Caki2 (cell line): ENCODE measurements at places on chromosomes 6 and 20.

DNA sequence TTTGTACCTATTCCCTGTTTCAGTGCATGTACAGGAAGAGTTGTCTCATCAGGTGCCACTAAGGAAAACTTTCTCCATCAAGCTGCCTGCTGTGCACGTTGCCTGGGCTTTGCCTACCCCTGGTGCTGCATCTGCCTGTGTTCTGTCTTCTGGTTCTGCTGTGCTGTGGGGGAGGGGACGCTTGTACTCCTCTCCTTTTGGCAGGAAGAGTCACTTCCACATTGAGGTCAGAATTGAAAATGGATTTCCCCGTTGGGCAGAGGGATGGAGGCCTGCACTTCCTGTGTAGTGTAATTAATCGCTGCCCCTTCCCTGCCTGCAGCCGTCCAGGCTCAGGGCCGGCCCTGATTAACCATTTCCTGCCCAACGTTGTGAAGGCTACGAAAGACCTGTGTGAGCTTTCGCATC lies 153.3 kb downstream of the SCML4 start:
- DNase-seq = no peak

GRCh38 chr6:169029861-169030260 lies 223.8 kb downstream of the THBS2 start:
- DNase-seq = no peak

DNA sequence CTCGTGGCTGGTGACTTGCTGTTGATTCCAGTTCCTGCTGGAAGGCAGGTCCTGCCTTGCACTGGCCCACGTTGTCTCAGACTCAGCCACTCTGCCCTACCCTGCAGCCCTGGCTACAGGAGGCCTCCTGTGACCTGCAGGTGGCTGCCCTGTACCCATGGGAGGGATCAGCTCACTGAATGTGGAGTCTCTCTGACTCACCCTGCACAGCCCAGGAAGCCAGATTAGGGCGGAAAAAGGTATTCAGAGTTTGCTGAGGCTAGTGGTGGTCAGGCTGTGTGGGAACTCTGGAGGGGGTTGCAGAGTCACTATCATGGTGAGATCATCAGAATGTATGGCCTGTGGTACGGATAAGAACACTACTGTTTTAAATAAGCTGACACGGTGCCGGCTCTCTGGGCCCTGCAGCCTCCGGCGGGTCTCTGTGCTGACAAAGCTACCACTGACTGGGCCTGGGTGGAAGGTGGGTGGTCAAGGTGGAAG lies 24.7 kb upstream of the PYGB start:
- peak; percentile 94 for DNase-seq

- no peak for DNase-seq
Measured at GRCh38 chr6:84390334-84390733, 162.9 kb upstream of the CEP162 start.

- DNase-seq = no peak
Measured at GRCh38 chr20:33437141-33437911, 6.2 kb downstream of the SNTA1 start.

GRCh38 chr6:110310861-110311446 lies 47.2 kb downstream of the METTL24 start:
- DNase-seq = no peak

GRCh38 chr6:156645097-156645496 lies 132.1 kb upstream of the ARID1B start:
- DNase-seq = no peak

GRCh38 chr6:53567701-53568100 lies 22.8 kb upstream of the GCLC start:
- no peak for DNase-seq
